ENCODE measurements at places on chromosomes 16 and 17.

GRCh38 chr16:20851601-20852000 lies 45.3 kb downstream of the REXO5 start:
- DNase-seq: peak; percentile 91

DNA sequence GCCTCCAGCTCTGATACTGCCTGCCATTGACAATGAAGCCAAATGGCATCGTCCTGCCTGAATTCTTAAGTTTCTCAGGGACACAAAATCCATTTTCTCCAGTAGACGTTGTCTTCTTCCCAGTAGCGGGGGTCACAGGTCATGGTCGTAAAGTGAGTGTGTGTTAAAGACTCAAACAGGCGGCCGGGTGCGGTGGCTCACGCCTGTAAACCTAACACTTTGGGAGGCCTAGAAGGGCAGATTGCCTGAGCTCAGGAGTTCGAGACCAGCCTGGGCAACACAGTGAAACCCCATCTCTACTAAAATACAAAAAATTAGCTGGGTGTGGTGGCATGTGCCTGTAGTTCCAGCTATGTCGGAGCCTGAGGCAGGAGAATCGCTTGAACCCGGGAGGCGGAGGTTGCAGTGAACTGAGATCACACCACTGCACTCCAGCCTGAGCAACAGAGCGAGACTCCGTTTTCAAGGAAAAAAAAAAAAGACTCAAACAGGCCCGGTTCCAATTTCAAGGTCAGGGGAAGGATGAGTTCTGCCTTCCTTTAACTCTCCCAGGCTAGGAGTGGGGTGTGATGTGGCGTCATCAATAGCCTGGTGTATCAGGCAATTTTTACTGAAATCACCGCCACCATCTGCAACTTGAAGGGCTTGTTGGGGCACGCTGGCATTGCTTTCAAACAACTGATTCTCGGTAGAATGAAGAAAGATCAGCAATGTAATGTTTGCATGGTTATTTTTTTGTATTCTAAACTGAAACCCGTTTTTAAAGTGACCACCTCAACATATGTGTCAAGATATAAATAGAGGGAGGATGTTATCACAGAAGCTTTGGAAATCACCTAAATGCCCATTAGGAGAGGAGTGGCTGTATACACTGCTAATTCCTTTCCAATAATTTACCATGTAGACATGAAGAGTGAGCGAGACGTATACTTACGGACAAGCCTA lies 91.0 kb downstream of the WSCD1 start:
- DNase-seq: no peak

GRCh38 chr17:42895185-42895555 lies 5.4 kb upstream of the G6PC1 start:
- peak; percentile 70 for DNase-seq

- DNase-seq: no peak
Measured at GRCh38 chr16:719815-720446, 1.0 kb upstream of the ANTKMT start.

DNA sequence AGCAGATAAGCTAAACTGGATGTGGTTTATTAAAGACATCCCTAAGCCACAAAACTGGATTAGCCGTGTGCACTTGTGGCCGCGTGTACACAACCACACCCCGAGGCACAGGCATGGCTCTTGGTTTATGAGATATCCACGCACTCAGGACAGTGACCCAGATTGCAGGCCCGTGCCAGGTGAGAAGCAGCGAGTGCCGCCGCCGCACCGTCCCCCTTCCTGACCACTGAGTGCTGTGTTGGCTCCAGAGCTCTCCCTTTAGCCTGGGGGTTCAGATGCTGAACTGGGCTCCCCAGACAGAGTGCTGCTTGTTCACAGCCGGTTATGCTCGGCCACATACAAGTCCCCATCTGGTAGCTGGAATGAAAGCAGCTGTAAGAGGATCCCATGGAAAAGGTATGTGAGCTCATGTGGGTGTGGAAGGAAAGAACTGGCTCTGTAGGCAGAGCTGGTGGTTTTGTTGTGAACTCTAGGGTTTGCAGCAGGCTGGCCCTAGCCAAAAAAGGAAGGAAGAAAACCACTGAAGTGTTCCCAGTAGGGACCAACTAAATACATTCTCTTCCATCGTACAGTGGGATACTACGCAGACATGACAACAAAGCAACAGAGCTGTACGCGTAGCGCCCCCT lies 29.5 kb downstream of the KNOP1 start:
- no peak for DNase-seq

- DNase-seq: no peak
Measured at GRCh38 chr16:35569413-35569812, 2110.0 kb downstream of the TP53TG3F start.

DNA sequence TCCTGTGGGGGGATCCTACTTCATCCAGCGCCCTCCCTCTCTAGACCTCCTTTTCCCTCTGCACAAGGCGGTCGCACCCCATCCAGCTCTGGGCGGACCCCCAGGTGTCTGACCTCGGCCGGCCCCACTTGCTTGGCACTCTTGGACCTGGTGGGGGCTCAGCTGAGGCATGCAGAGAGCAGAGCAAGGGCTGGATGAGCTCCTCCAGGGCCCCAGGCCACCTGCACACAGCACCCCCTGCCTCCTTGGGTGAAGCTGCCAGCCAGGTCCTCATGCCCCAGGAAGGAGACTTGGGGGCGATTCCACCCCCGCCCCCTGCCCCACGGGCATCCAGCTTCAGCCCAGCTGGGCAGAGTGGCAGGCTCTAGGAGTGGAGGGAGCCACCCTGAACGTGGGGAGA lies 159.4 kb upstream of the GSE1 start:
- no peak for DNase-seq

- peak; percentile 40 for DNase-seq
Measured at GRCh38 chr16:66874079-66874775, 6.1 kb upstream of the PDP2 start.

- peak; percentile 76 for DNase-seq
Measured at GRCh38 chr16:80142281-80142680, 398.5 kb upstream of the DYNLRB2 start.

- DNase-seq: no peak
Measured at GRCh38 chr17:69418535-69418934, 4.0 kb downstream of the MAP2K6 start.

GRCh38 chr16:88781140-88782077 lies 3.6 kb downstream of the PIEZO1 start:
- DNase-seq: no peak

- DNase-seq: peak; percentile 59
Measured at GRCh38 chr17:68291836-68292688, 767 bp downstream of the ARSG start.

DNA sequence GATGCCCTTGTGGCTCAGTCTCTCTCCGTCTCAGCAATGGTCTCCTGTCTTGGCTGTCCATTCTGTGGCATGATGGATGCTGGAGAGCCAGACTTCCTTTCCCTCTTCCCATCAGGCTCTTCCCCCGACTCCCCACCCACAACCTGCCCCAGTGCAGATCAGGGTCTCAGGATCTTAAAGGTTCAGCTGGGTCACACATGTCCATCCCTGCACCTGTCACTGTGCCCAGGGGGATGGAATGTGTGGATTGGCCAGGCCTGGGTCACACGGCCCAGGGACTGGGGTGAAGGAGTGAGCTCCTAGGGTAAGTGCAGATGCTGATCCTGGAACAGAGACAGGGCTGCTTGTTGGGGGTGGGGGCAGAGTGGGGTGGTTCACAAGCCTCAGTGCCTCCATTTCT lies 23.0 kb downstream of the ADGRG5 start:
- no peak for DNase-seq

GRCh38 chr16:13081825-13082331 lies 180.5 kb downstream of the SHISA9 start:
- no peak for DNase-seq

- peak; percentile 72 for DNase-seq
Measured at GRCh38 chr17:12510535-12510934, 155.2 kb upstream of the MYOCD start.

- no peak for DNase-seq
Measured at GRCh38 chr16:21301895-21302291, 23.8 kb upstream of the CRYM start.

Measured in fibroblast of skin of abdomen (primary cell).